ENCODE measurements at places on chromosomes 16 and 17. TPM values are rescaled to one million over a fixed set of nuclear protein-coding genes. Genes with fewer than 3 reads are reported as not detected.

The TTLL6 gene
- total RNA-seq, result not detected

The ACE gene
- total RNA-seq, result 13.5 TPM

The OR4D1 gene
- total RNA-seq, result not detected

The FSCN2 gene
- total RNA-seq, result 1.2 TPM

The CIITA gene
- total RNA-seq, result 0.07 TPM

The NUPR1 gene
- 12.5 TPM for total RNA-seq

The NPIPB2 gene
- total RNA-seq, result 0.30 TPM

The GRAP gene
- total RNA-seq, result 47.5 TPM

The KRTAP4-9 gene
- total RNA-seq, result not detected

The SLC38A8 gene
- total RNA-seq, result not detected

The CEP20 gene
- 36.9 TPM for total RNA-seq
